ENCODE measurements at places on chromosomes 7 and 10.
A peak's percentile ranks its signal among the peaks of the same experiment; 100 is the strongest.

DNA sequence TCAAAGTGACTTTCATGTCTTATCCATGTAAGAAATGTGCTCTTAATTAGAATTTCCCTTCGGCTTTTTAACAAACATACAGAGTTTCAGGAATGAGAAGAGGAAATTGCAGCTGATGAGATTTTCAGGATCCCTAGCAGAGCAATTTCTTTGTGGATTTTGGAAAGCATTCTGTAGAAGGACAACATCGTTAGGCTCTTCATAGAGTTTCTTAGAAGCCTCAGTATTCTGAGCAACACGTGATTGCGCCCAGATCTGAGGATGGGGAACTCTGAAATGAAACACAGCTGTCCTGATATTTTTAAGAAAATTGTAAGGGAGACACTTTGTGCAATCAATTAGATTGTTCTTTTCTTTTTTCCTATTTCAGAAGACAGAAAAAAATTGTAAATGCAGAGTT is 85.8 kb downstream of the LHFPL3 start:
- no peak for DNase-seq

DNA sequence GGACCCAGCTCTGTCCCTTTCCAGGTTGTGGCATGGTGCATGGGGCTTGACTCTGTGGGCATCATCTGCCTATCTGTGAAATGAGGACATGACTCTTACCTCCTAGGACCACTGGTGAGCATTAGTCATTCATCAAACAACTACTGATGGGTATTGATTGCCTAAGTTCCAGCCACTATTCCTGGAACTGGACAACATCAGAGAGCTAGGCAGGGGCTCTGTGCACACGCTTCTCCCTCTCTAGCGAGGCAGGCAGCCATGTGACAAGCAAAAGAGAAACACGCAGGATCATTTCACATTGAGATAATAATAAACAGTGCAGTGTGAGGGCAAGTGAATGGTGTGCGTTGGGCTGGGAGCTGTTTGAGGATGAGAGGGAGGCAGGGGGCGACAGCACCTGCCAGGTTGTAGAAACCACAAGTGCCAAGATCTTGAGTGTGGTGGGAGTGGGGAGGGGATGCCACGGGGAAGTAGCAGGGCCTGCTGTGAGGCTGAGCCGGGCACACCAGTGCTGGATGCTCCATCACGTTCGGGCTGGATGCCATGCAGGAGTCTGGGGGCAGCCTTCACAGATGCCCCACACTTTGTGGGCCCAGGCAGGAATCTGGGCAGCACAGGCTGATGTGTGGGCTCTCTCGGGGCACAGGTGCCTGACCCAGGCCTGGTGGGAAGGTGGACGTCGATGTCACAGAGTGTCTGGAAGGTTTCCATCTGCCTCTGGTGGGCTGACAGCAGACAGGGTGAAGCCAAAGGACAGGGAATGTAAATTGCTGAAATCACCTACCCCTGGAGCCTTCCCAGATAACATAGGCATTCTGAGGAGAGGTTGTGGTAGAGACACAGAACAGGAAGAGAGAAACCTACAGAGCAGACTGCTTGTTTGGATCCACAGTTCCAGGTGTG is 405.5 kb downstream of the RPS24 start:
- DNase-seq = no peak

GRCh38 chr10:2893158-2893845 is 174.0 kb upstream of the PFKP start:
- DNase-seq = no peak

DNA sequence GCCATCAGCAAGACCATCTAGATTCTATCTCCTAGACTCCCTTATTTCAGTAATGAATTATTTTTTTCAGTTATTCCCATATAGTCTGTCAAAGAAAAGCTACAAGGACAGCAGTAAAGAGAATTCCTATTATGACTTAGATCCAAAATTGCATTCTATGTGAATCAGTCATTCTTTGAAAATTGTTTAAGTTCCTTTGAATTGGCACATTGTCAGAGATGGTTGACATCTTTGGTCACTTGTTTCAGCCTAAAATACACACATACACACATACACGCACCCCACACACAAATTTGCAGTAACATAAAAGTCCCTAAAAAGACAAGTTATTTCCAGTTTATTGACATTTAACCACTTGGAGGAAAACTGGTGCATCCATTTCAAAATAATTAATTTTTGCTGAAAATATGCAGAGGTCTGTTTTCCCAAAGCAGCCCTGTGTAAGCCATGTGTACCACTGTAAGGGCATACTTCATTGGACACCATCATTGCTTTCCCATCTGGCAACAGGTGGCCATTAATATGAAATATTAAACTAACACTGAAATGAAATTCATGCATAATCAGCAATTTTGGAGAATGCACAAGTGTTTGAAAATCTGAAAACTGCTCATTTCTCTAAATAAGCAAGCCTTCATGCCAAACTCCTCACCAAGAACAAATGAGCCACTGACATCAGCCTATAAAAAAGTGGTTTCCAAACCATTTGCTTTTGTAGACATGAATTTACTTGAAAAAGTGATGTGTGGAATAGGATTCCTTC is 121.7 kb upstream of the COL1A2 start:
- no peak for DNase-seq

GRCh38 chr7:11707606-11708193 is 124.3 kb downstream of the THSD7A start:
- DNase-seq = no peak

DNA sequence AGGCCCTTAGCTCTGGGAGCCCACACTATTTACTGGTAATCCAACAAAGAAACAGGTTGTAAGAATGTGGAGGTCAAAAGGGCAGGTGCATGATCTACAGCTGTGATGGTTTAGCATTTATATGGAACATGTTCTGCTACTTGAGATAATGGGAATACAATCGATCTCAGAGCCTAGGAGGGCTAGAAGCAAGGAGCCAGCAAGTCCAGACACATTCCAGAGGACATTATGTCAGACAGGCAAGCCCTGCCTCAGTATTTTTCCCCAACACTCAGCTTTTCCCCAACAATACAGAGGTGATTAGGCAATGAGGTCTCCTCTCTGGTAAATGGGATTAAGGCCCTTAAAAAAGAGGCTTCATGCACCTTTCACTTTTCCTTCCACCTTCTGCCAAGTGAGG is 21.4 kb upstream of the GNAT3 start:
- DNase-seq = no peak

GRCh38 chr10:61136139-61136538 is 192.2 kb upstream of the RHOBTB1 start:
- no peak for DNase-seq

GRCh38 chr7:80740778-80741545 is 102.5 kb downstream of the CD36 start:
- no peak for DNase-seq

- DNase-seq = no peak
These were observed 18.6 kb downstream of the ZNF25 start for GRCh38 chr10:37957841-37958240.

DNA sequence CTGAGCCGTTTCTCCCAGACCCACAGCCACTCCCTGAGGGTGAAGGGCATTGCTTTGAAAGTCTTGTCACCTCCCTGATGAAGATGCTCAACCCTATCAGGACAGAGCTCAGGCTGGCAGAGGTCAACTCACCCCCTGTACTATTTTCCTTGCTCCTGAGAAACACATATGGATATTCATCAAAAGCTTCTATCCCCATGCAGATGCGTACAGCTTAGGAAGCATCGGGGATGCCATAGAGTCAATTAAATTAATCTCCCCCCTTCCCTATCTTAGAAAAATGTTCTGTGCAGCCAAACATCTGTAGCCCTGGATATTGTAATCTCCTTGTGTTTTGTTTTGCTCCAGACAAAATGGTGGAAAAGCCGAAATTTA is 67.2 kb downstream of the EMX2 start:
- no peak for DNase-seq

DNA sequence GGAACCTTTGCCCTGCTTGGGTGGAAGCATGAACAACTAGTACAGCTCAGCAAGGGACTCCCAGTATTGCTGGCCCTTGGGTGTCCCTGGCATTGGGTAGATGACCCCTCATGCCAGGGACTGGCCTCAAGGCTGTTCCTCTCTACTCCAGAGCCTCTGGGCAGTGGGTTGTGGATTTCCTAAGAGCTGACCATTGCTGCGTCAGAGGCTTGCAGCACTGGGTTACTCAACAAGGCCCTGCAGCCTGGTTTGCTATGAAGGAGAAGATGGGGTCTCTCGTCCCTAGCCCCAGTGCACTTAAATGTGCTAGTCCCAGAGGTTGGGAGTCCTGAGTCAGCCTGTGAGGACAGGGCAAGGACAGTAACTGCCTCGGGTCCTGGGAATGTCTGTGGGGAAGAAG is 2.5 kb downstream of the VSIR start:
- DNase-seq = no peak

DNA sequence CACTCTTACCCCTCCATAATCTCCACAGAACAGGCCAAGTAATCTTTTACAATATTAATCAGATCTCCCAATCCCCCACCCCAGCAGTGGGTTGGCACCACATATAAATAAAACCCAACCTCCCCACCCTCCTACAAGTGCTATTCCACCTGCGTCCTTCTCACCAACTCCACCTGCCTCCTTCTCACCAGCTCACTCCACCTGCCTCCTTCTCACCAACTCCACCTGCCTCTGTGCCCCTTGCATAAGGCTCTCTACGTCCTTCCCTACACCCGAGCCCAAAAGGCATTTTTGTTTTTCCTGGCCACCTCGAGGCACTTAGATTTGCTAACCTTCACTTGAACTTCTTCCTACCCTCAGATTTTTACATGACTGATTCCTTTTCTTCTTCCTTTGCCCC is 89.7 kb downstream of the ATE1 start:
- peak; percentile 57 for DNase-seq

DNA sequence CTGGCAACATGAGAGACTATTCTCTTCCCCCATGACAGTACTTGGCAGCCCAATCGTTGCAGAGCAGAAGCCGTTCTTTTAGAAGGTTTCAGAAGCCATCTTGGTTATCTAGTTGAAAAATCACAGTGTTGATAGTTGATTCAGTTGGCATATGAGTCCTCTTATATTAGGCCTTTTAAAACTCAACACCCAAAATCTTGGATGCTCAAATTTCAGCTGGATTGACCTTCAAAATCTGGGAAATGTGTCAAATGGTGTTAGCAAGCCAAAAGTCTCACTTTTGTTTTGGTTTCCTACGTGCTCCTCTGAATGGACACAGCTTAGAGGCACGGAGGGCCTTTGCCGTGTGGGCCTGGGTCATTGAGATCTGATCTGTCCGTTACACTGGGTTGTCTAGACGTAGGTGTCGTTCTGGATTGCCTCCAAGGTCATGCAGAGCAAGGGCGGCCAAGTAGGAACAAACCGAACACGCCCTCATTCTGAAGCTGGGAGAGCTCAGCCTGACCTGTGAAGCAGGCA is 59.3 kb upstream of the BMPER start:
- no peak for DNase-seq

- DNase-seq = no peak
These were observed 16.3 kb upstream of the CYREN start for GRCh38 chr7:135186841-135187253.

- DNase-seq = no peak
These were observed 297.6 kb upstream of the PLXDC2 start for GRCh38 chr10:19518632-19519031.

DNA sequence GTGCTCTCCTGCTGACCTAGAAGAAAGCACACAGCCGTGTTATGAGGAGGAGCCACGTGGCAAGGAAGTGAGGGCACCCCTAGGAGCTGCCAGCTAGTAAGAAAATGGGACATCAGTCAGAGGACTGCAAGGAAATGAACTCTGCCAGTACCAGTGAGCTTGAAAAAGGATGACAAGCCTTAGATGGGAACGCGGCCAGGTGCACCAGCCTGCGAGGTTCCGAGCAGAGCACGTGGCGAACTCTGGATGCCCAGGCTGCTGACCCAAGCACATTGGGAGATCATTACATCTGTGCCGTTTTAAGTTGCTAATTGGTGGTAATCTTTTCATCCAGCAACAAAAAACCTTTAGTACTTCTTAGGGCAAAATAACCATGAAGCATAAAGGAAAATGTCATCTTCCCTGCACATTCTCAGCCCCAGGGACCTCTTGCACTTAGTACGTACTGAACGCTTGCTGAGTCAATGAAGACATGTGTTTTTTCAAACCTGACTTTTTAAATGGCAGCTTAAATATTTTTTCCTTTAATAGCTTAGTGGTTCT is 69.4 kb downstream of the AMZ1 start:
- DNase-seq = no peak

DNA sequence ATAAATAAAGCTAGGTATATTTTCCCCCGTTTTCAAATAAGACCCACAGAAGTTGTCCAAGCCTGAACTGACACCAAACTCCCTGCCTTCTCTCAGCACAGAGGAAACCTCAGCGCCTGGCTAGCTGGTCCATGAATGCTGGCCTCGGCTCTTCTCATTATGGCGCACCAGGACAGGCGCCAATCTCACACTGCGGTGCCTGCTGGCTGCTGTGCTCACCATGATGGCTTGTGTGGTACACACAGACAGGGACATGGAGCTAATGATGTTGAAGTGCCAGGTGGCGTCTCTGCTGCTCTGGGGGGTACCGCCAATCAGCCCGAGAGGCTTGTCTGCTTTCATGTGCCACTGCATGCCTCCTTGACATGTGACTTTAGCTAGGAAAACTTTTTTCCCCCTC is 43.2 kb upstream of the USP6NL start:
- no peak for DNase-seq

DNA sequence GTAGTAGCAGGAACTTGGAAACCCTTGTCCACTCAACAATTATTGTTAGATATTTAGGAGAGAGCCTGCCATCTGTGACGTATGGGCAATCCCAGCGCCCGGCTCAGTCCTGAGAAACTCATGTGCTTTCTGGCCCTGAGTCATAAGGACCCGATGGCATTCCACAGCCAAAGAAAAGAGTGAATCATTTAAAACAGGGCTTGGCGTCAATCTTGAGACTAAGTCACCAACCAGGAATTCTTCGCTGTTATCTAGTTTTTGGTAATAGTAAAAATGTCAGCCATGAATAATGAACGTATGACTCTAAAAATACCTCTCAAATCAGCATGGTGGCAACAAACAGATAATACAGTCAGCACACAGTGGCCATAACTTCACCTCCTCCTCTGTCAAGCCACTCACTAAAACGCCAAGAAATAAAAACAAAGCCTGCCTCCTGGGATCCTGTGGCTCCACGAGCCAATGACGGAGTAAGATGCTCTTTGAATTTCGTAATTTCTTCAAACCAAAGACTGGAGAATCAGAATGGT is 140.8 kb downstream of the ADAM12 start:
- DNase-seq = no peak

GRCh38 chr10:71252220-71252619 is 39.9 kb downstream of the UNC5B start:
- no peak for DNase-seq

DNA sequence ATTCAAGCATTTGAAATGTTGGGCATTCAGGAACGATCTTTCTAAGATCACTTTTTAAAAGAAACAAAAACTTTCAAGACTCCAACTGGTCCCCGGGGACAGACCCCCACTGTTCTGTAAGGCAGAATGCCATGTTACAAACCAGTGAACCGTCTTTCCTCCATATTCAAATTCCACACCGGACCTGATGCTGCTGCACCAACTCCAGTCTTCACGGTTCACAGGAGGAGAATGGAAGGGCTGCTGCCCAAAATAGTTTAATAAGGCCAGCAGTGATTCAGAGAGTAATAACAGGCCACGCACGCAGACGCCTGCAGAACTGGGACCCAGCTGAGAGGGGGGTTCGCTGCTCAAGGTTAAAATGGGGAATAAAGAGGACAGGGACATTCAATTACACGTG is 47.2 kb downstream of the OSBPL3 start:
- no peak for DNase-seq
